ENCODE measurements at places on chromosomes 16 and 17.

DNA sequence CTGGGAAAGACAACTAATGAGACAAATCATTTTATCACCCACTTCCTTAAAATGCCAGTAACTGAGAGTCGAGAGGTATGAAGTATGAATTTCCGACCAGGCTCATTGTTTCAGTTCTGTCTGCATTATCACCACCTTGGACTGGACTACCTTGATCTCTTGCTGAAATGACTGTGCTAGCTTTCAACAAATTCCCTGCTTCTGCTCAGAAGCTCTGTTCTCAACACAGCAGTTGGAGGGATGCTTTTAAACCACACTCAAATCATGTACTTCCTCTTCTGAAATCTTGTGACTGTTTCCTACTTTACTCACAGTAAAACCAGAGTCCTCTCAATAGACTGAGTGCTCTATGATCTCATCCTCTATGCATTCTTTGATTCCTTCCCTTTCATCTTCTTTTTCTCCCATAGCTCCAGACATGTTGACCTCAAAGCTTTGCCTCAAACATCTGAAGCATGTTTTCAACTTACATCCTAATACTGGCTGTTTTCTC, 195.8 kb downstream of the KCNJ2 start:
- DNase-seq, result no peak

DNA sequence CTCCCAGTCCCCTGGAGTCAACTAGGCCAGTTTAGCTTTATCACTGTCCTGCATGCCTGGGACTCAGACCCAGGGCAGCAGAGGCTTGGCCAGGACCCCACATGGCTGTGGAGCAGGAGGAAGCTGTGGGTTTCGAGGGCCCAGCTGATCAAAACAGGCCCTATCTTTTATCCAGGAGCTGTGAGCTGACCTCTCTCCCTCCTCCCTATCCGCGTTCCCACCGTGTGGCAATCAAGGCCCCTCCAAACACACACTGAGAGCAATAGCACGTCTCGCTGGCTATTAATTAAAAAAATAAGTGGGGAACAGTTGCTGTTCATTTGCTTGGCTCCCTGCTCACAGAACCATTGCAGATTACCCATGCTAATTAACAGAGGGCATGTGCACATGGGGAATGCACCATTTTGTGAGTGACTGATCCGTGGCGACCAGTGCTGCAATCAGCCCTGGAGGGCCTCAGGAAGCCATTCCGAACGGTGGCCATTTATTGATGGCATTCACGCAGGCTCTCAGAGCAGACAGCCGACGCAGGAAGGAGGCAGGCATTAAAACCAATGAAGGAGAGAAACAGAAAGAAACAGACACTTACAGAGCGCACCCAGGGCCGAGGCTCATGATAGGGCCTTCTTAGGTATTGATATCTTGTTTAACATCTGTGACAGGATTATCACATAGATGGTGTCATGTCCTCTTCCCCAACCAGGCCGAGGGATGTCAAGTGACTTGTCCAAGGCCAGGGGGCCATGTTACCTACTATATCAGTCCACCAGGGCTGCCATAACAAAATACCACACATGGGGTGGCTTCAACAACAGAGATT, 157.1 kb downstream of the KATNIP start:
- no peak for DNase-seq

- no peak for DNase-seq
Measured at GRCh38 chr17:74730491-74731346, 6.3 kb upstream of the RAB37 start.

DNA sequence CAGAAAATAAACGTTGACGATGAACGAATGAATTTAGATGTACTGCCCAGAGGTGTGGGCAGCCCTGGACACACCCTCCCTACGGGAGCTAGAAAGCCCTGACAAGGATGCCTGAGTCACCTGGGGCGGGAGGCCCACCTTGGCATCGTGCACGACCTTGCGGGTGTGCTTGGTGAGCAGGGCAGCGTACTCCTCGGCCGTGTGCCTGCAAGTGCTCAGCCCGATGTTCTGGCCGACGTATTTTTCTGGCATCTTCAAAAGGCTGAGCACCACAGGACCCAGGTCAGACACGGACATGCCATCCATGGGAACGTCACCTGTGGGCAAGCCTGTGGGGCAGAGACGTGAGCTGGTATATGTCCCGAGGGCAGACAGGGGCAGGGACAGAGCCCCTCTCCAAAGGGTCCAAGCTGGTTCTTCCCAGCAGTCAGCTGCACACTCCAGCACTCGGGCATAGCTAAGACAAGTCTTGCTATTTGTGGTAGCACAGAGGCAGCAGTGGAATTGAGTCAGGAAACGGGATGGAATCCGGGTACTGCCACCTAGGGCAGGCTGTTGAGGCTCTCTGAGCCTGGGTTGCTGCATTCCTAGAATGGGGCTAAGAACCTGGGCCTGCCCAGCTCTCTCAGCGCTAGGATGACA, 10.8 kb downstream of the NMRAL1 start:
- no peak for DNase-seq

DNA sequence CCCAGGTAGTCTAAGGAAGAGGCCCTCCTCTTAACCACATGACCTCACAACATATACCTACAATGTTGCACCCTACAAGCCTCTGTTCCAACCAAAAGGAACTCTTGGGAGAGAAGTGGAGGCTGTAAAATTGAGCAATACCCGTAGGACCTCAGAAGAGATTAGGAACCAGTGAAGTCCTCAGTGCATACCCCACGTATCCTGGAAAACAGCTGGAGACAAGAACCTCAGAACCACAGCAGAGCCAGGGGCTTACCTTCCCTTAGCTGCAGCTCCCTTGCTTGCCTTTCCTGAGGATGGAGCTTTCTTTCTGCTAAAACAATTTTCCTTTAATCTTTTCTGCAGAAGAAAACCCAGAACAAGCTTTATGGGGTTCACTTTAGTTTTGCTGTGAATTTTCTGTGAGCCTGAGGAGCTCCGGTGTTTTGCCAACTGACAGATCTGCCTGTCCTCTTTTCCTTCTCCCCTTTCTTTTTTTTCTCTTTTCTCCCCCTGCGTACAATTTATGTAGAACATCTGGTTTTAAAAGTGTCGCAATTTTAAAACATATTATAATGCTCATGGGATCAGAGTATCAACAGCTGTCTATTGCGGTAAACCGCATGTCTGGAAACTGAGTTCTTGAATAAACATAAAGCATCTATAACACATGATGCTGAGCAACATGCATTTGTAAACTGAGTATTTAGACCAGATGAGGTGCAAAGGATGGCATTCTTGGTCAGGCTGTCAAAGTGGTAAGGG, 226.4 kb upstream of the MAF start:
- no peak for DNase-seq
